ENCODE measurements at places on chromosomes 11 and 22.

- DNase-seq: no peak
Measured at GRCh38 chr11:81634483-81634882, 1099.2 kb downstream of the FAM181B start.

- DNase-seq: peak; percentile 13
Measured at GRCh38 chr11:32052215-32052614, 38.7 kb upstream of the RCN1 start.

- no peak for DNase-seq
Measured at GRCh38 chr11:33952805-33953204, 60.9 kb upstream of the LMO2 start.

GRCh38 chr11:3831378-3832239, 9.2 kb downstream of the RHOG start:
- no peak for DNase-seq

GRCh38 chr11:105027678-105028077, 4.7 kb upstream of the CASP5 start:
- DNase-seq: no peak

- DNase-seq: no peak
Measured at GRCh38 chr11:116786966-116787365, 857 bp downstream of the ZPR1 start.

DNA sequence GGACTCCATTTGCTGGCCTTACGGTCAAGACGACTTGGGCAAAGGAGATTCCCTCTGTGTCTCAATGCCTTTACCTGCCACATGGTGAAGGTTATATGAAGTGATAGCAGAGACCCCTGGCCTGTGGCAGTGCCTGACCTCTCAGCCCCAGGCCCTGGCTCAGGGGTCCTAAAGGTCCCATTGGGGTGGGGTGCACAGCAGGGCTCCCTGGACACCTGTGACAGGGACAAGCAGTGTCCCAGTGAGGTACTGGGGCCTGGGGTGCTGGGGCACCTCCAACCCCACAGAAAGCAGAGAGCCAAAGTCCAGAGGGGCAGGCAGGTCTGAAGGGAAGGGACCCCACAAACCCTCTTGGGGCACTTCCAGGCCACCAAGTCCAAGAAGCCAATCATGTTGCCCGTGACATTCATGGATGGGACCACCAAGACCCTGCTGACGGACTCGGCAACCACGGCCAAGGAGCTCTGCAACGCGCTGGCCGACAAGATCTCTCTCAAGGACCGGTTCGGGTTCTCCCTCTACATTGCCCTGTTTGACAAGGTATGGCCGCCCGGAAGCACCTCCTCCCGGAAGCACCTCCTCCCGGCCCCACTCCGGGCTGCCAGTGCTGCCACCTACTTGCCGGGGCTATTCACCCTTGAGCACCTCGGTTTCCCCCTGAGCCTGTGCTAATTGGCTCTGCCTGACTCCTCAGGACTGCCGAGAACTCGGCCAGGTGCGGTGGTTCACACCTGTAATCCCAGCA, 62.5 kb downstream of the MYO7A start:
- no peak for DNase-seq

- no peak for DNase-seq
Measured at GRCh38 chr22:46280999-46281623, 13.3 kb downstream of the TTC38 start.

DNA sequence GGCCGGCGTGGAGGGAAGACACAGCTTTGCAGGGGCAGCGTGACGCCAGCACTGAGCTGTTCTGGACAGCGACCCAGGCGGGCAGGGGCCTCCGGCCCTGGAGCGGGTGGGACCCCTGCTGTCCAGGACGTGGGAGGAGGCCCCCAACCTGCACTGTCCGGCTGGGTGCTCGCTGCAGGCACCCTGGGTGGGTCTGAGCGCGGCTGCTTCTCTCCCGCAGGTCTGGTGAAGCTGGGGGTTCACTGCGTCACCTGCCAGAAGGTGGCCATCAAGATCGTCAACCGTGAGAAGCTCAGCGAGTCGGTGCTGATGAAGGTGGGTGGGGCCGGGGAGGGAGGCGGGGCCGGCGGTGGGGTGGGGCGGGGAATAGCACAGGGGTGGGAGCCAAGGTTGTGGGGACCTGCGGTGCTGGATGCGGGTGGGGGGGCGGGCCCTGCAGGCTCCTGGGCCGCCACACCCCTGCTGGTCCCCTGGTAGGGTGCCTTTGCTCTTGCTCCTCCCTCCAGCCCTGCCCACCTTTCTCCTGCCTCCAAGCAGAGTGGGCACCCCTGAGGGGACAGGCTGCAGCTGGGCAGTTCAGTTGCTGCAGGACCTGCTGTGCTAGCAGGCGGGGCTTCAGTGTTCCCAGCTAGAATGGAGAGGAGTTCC, 46.2 kb downstream of the BRSK2 start:
- no peak for DNase-seq

DNA sequence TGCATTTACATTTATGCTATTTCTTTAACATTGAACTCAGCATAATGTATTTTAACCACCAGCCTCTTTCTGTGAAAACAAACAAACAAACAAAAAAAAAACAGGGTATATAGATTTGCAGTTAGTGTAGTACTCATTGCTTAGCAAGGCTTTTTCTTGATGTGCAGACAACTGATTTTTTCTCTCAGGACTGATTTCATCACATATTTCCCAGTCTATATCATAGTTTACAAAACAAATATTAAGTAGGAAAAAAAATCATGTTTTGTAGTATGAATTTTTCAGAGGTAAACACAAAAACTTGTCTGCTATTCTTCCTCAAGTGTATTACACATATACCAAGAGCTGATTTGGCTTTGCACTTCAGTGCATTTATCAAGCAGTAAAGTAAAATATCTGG, 123.0 kb downstream of the PDE3B start:
- no peak for DNase-seq

DNA sequence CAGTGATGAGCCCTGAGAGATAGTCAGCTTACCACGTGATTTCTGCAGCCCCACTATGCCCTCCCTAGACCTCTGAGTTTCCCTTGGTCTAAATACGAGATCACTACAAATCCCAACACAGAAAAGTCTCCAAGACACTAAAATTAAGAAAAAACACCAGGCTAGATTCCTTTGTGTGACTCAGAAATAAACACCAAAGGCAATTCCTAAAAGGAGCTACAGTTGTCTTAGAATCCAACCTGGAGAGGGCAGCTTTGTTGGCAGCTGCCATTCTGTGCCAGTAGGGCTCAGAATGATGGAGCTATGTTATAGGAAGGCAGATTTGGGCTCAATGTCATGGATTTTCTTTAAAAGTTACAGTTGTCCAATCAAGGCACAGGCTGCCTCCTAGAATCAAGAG, 37.1 kb upstream of the HMGXB4 start:
- DNase-seq: no peak

DNA sequence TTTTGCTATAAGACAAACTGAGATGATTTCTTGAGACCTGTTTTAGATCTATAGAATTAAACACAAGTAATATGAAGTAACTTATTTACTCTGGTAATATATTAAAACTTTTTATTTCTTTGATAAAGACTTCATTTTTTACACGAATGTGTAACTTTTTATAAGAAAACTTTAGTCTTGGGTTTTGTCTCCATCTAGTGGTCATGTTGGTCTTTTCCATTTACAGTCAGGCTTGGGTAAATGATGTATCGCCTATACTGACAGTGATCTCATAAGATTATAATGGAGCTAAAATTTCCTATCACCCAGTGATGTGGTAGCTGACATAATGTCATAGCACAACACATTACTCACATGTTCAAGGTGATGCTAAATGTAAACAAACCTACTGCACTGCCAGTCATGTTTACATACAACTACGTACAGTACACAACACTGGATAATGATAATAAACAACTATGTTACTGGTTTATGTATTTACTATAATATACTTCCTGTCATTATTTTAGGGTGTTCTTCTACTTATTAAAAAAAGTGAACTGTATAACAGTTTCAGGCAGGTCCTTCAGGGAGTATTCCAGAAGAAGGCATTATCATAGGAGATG, 7.5 kb upstream of the C11orf97 start:
- DNase-seq: no peak

DNA sequence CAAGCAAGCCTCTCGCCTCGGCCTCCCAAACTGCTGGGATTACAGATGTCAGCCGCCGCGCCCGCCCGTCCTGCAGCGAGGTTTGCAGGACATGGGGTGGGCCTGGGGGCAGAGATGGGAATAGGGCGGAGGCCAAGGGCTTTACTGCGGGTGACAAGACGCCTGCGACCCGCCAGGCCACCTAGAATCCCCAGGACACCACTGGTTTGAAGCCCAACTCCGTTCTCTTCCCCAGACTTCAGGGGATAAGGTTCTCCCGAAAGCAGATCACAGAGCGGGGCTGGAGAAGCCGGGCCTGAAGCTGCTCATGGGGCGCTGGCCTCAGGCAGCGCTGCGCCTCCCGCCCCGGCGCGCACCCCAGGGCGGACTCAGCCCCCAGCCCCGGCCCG, 354 bp downstream of the POLR2L start:
- DNase-seq: no peak

- no peak for DNase-seq
Measured at GRCh38 chr11:29750392-29750791, 266.4 kb downstream of the KCNA4 start.

DNA sequence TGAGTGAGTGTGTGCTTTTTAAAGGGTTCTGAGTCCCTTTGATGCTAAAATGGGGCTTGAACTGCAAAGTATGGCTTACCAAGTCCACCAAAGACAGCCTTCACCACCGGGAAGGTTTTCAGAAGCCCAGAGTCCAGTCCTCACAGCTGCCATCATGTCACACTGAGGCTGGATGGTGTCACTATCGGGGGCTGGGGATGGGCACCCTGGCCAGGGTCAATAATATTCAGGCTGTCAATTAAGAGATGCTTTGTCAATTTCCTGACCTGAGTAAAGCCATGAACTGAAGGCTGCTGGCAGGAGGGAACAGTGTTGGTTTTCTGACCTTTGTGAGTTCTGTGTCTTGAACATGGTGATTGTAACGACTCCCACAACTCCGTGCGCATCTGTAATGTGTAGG, 373.0 kb upstream of the B3GAT1 start:
- DNase-seq: no peak

DNA sequence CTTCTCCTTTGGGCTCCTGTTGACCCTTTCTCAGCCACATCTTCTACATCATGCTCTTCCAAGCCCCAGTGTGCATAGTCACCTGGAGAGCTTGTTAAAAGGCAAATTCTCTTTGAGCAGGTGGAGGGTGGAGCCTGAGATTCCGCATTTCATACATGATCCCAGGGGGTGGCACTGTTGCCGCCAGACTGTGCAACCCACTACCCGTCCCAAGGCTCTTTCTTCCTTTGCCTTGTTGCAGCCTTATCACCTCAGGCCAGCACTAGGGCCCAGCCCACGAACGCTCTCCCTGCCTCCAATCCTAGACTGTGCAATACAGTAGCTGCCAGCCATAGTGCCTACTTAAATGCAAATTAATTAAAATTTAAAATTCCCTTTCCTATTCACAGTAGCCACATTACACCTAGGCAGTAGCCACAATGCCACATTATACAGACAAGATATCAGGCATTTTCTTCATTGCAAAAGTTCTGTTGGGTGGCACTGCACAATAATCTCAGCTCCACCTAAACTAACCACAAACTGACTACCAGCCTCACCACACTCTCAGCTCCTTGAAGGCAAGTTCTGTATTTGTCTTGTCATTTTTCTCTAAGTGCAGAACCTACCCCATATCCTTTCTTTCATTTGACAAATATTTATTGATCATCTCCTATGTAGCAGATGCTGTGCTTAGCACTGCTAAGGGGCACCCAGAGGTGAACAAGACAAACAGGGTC, 4.6 kb upstream of the KCNJ5 start:
- no peak for DNase-seq

DNA sequence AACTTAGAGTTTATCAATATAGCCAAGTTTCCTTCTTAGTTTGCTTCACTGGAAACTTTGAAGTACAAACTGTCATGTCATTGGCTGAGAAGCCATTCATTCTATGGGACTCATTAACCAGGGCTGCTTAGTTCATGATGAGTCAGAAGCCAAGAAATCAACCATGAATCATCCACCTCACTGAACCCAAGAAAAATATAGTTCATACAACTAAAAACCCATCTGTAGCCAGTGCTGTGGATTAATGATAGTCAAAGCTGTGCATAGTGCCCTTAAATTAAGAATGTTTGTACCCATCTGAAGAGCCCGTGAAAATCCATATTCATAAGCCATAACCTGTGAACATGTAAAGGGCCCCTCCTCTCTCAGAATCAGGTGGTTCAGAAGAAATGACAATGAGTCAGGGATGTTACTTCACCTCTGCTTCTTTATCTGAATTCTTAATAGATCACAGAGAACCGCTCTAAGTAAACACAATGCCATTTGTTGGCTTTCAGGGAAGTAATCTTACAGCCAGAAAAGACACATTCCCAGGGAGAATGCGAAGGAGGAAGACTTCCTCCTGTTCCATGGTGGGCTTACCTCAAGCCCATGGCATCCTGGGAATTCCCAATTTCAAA, 25.4 kb downstream of the MMP20 start:
- no peak for DNase-seq

DNA sequence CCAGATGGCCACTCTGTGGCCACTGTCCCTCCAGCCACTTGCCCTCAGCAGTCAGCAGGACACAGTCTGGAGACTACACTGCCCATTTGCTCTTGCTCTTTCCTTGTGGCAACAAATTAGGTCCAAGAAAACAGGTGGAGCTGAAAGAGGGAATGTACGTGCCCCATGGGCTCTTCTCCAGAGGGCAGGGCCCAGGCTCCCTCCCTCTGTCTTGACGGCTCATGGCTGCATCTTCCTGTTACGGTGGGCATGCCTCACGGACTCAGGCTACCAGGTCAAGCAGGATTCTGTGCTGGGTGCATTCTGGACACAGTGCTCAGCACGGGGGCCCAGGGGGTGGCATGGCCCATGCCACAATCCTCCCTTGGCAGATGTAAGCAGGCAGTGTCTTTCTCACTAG, 71.3 kb downstream of the MED15 start:
- no peak for DNase-seq

DNA sequence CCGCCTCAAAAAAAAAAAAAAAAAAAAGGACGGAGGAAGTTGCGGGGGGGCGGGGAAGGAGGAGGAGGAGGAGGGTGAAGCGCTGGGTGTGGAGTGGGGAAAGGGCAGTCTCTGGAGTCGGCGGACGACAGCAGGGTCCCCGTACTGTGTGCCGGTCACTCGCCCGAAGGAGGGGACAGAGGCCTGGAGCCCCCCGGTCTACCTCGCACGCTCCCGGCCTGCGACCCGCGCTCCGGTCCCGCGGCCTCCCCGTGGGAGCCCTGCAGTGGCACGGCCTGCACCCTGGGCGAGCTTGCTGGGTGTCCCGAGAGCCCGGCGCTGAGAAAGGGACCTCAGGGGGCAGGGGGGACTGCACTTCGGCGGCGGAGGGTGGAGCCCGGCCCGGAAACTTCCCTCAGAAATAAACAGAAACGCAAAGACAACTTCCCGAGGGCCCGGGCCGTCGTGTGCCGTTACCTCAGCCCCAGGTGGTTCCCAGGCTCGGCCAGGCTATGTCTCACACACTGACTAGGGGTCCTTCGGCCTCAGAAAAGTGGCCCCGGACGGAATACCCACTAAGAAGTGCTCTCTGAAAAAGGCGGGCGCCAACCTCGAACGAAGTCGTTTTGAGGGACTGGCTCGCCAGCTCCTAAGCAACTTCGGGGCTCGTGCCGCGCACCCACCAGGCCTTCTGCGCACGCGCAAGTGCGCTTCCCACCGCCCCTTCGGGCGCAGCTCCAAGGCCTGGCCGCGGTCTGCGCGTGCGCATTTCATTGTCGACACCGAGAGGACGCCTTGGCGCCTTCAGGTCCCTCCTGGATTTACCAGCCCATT, at the start of gene MAJIN:
MAJIN (minus strand) TSS at position 688 of the 813 bp plus-strand sequence. CDS start 12,703 bp downstream, outside the sequence.
- peak; percentile 92 for DNase-seq

Measured in stimulated activated naive CD4-positive, alpha-beta T cell (primary cell).